ENCODE measurements at places on chromosomes 13 and 19. TPM values are rescaled to one million over a fixed set of nuclear protein-coding genes. Genes with fewer than 3 reads are reported as not detected.

DNA sequence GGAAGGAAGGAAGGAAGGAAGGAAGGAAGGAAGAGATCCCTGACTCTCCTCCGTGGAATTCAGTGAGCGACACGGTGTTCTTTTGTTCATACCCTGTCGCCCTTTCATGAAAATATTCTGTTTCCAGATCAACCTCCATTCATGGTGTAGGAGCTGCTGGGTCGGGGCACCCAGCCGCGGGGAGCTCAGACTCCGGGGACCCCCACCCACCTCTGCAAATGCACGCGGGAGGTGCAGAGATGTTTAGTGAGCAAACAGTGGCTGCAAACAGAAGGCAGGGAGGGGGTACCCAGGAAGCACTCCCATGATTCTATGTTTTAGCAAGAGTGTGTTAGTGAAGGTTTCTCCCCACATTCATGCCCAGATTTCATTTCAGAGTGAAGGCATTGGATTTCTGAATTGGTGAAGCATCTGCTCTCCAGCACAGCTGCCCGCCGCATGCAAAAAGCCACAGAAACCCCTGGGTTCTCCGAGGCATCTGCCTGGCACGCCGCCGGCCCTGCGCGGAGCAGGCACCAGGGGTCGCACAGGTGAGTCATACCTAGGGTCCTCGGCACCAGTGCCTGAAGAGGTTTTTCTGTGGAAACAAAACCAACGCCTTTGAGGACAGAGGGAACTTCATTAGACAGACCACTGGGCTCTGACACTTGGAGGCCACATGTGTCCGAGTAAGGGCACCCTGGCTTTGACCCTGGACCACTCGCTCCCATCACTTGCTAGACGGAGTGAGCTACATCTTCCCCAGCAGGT is 80.6 kb downstream of the ZNF557 start:
- H3K27me3 ChIP-seq = no peaks in the 10 kb centered on the region
- no peaks in the 10 kb centered on the region for H3K4me1 ChIP-seq
- no peak overlapping the region for H3K27ac ChIP-seq
- DNase-seq = no peak
- H3K36me3 ChIP-seq = no peaks in the 10 kb centered on the region

DNA sequence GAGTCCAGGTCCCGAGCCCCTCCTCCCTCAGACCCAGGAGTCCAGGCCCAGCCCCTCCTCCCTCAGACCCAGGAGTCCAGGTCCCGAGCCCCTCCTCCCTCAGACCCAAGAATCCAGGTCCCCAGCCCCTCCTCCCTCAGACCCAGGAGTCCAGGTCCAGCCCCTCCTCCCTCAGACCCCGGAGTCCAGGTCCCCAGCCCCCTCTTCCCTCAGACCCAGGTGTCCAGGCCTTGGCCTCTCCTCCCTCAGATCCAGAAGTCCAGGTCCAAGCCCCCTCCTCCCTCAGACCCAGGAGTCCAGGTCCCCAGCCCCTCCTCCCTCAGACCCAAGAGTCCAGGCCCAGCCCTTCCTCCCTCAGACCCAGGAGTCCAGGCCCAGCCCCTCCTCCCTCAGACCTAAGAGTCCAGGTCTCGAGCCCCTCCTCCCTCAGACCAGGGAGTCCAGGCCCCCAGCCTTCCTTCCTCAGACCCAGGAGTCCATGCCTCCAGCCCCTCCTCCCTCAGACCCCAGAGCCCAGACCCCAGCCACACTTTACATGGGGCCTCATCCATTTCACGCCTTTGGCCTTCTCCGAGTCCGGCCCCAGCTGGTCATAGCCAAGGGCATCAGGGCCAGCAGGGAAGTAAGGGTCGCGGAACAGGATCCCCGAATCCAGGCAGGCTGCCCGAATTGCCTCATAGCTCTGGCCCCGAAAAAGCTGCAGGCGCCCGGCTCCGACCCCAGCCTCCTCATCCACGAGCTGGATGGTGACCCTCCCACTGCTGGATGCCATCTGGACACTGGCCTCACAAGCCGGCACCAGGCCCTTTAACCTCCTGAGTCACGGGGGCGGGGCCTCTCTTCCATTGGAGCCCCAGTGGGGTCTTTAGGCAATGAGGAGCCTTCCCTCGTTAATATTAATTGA is 628 bp downstream of the CAPN12 start:
- H3K4me3 ChIP-seq = no peak overlapping the region
- no peak overlapping the region for H3K27ac ChIP-seq
- no peaks in the 10 kb centered on the region for H3K27me3 ChIP-seq
- H3K36me3 ChIP-seq = no peaks in the 10 kb centered on the region
- DNase-seq = no peak

DNA sequence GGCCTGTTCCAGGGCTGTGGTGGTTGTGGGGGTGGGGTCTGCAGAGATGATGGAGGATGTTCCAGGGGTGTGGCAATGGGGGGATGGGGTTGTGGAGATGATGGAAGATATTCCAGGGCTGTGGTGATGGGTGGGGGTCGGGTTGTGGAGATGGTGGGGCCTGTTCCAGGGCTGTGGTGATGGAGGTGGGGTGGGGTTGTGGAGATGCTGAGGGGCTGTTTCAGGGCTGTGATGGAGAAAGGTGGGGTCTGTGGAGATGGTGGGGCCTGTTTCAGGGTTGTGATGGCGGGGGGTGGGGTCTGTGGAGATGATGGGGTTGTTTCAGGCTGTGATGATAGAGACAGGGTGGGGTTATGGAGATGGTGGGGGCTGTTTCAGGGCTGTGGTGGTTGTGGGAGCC is 62.0 kb downstream of the TEX29 start:
- no peaks in the 10 kb centered on the region for H3K4me1 ChIP-seq
- DNase-seq = no peak
- H3K36me3 ChIP-seq = no peaks in the 10 kb centered on the region
- H3K4me3 ChIP-seq = no peak overlapping the region

DNA sequence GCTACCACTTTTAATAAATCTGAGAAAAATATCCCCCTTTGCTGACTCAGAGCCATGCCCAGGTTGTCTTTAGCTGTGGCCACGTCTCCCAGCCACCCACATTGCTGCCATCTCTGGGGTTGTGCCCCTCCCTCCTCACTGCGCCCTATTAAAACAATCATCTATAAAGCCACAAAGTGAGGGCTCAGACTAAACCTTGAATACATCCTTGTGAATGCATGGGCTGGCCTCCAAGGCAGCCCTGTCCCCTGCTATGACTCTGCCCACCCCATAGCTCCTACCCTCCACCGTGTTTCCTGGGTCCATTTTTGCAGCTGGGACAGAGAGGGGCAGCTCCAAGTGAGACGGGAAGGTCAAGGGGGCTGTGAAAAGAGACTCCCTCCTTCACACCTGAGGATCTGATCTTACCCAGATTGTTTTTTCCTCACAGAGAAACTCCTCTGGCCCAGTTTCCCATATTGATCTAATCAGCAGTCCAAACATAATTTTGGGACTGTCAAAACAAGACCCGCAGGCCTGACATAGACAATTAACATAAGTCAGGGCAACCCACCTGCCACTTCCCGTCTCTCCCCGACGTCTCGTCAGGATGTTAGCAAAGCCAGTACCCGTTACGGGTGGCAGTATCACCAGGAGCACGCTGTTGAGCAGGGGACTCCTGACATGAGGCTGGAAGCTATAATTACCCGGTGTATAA is 199.0 kb downstream of the KATNAL1 start:
- H3K4me3 ChIP-seq = no peak overlapping the region
- no peaks in the 10 kb centered on the region for H3K27me3 ChIP-seq
- H3K4me1 ChIP-seq = no peaks in the 10 kb centered on the region
- H3K27ac ChIP-seq = no peak overlapping the region
- DNase-seq = no peak

Gene C13orf42
- total RNA-seq = 1.9 TPM

GRCh38 chr19:38507551-38508127 is 74.1 kb downstream of the RYR1 start:
- no peak overlapping the region for H3K4me3 ChIP-seq
- H3K27ac ChIP-seq = no peak overlapping the region
- no peaks in the 10 kb centered on the region for H3K4me1 ChIP-seq
- DNase-seq = no peak
- no peaks in the 10 kb centered on the region for H3K27me3 ChIP-seq
- H3K36me3 ChIP-seq = no peaks in the 10 kb centered on the region

Gene SBNO2
- total RNA-seq = 65.0 TPM

DNA sequence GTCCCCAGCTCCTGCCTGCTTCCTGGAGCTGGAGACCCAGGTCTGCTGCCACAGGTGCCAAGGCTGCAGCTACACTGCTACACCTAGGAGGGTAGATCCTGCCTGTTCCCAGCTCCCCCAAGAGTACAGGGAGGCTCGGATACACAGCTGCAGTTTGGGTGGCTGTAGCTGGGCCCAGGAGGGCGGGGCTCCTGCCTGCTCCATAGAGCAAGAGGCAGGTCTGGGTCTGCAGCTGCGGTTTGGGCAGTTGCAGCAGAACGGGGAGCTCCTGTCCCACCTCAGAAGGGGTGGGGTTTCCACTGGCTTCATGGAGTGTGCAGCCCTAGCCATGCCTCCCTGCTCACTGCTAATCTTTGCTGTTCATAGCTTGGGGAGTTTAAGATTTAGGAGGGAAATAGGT is 199.0 kb downstream of the NUFIP1 start:
- no peak for DNase-seq
- peaks cover 9% of the 10 kb centered on the region for H3K4me1 ChIP-seq
- no peaks in the 10 kb centered on the region for H3K36me3 ChIP-seq
- no peaks in the 10 kb centered on the region for H3K27me3 ChIP-seq
- no peak overlapping the region for H3K4me3 ChIP-seq

GRCh38 chr13:67806796-67807195 is 576.7 kb upstream of the PCDH9 start:
- H3K27me3 ChIP-seq = no peaks in the 10 kb centered on the region
- no peaks in the 10 kb centered on the region for H3K36me3 ChIP-seq
- no peaks in the 10 kb centered on the region for H3K4me1 ChIP-seq
- H3K27ac ChIP-seq = no peak overlapping the region
- DNase-seq = no peak
- no peak overlapping the region for H3K4me3 ChIP-seq

GRCh38 chr19:13234518-13234917 is 84.3 kb downstream of the IER2 start:
- H3K27me3 ChIP-seq = no peaks in the 10 kb centered on the region
- no peak overlapping the region for H3K4me3 ChIP-seq
- DNase-seq = peak; percentile 52

GRCh38 chr13:20358022-20358421 is 125.9 kb upstream of the GJB6 start:
- no peaks in the 10 kb centered on the region for H3K36me3 ChIP-seq
- H3K27ac ChIP-seq = no peak overlapping the region
- H3K4me1 ChIP-seq = no peaks in the 10 kb centered on the region
- DNase-seq = no peak
- no peaks in the 10 kb centered on the region for H3K27me3 ChIP-seq
- H3K4me3 ChIP-seq = no peak overlapping the region
